CD4-positive, alpha-beta T cell treated with Interferon alpha-2 for 1 hour (primary cell): ENCODE measurements at places on chromosomes 12 and 14.

DNA sequence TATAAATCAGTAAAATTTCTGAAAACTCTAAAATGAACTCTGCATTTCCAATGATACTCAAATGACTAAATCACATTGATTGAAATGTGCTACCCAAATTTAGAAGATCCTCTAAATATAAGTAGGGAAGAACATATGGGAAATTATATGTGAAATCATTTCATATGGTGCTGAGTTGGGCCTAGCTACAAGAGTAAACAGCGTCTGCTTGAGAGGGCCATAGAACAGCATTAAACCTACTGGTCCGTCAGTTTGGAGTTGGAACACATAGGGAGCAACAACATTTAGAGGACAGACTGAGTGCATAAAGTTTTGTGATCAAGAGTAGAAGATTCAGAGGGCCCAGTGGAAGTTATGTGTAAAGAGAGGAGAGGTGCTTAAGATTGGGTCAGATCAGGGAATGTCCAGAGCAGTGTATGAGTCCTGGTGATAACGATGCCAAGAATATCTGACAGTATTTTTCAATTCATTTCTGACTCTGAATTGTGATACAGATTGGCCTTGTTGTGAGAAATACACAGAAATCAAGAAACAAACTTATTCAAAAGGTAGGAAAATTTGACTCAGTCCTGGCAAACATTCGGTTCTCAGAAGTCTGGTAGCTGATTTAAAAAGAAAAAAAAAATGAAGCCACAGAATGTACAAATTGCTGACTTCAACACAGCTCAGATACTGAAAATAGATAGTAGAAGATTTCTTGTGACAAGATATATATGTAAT, 362.2 kb downstream of the CCDC91 start:
- no peak for DNase-seq

- no peak for DNase-seq
Observed at GRCh38 chr12:113359939-113360748, 1.8 kb downstream of the PLBD2 start.

DNA sequence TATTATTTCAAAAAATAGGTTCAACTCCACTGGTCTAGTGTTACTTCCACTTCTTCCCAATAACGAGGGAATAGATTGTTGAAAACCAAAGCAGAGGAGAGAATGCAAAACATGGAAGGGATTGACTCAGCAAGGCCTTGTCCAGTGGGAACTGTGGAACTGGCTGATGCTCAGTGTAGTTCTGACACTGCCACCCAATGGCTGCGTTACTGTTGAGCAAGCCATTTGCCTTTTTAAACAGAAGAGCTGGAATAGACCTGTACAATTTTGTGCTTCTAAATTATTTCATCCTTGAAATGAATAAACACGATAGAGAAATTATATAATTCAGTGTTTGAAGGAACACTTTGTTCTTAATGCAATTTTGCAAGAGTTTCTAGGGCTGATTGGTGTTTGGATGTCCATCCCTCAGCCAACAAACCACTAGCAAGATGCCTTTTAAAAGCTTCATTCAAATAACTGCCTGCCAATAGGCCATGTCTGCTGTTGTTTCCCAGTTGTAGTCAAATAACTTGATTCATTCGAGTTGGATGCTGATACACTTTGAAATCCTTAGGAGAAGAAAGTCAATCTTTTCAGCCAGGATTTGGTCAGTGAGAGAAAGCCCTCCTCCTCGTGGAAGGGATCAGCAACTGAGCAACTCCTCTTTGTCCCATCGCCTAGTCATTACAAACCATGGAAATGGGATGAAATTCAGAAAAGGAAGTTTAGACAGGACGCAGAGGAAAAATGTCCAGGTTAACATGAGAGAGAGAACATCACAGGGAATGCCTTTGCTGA, 7.3 kb upstream of the MGP start:
- DNase-seq, result no peak

GRCh38 chr14:20597108-20597507, 5.9 kb upstream of the RNASE12 start:
- no peak for DNase-seq

GRCh38 chr12:630656-631632, 32.3 kb downstream of the NINJ2 start:
- DNase-seq, result peak; percentile 9

GRCh38 chr12:8455271-8455670, 491 bp upstream of the CLEC6A start:
- DNase-seq, result no peak

GRCh38 chr12:49798248-49798647, 30.0 kb downstream of the NCKAP5L start:
- no peak for DNase-seq

- DNase-seq, result peak; percentile 67
Observed at GRCh38 chr14:74905595-74906142, 17.4 kb downstream of the RPS6KL1 start.

DNA sequence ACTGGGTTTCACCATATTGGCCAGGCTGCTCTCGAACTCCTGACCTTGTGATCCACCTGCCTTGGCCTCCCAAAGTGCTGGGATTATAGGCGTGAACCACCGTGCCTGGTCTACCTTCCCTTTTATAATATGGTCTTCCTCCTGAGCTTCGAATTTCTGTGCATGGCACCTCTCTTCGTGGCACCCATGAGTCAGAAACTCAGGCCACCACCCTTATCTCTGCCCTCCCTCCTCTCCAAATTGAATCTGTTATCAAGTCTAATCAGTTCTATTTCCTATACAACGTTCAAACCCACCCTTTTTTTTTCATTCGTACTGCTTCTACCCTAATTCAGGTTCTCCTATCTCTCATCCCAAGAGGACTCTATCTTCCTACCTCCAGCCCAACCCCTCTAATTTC, 5.0 kb upstream of the TINF2 start:
- no peak for DNase-seq

- no peak for DNase-seq
Observed at GRCh38 chr12:65055859-65056258, 65.2 kb downstream of the WIF1 start.

DNA sequence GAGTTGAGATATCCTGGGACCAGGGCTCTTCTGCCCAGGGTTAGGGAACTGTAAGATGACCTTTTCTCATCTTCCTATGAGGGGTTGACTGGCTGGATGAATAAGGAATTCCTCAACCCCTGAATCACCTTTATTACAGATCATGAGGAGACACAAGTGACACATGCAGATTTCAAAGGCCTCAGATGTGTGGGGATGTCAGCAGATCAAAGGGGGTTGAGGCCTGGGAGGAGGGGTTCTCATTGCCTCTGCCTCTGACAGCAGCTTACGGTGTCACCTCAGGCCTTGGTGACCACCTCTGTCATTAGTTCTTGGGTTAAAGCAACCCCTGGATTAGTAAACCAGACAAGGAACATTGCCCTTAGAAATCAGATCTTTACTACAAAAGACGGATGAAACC, 2.1 kb upstream of the KRT72 start:
- DNase-seq, result peak; percentile 33

DNA sequence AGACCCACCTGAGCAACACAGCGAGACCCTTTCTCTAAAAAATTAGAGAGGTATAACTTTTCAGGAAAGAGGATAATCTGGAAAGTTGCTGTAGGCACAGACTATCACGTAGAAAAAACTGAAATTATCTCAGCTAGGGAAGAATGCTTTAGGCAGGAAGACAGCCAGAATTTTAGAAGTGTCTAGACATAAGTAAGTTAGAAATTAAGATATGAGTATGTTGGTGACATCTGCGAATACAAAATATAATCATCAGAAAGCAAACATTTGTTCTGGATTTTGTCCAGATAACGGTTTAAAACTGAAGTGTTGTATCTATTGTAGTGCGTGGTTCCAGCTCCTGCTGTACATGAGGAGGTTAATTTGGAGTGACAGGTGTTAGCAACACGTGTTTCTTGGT, 123.2 kb downstream of the FBXL14 start:
- DNase-seq, result no peak

DNA sequence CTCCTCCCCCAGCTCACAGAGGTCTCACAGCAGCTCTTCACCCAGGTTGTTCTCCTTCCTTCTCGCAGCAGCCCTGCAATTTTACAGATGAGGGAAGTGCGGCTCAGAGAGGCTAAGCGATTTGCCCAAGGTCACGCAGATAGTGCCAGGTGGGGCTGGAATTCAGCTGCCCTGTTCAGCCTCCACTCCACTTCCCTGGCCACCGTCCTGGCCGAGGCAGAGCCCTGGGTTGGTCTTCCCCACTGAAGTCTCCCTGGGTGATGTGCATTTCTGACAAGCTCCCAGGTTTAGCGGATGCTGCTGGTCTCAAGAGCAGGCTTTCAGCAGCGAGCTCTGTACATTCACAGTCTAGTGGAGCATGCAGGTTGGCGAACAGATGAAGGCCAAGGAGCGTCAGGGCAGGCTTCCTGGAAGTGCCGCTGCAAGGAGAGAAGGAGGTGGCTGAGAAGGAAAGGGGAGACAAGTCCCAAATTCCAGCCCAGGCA, 28.9 kb upstream of the EML1 start:
- no peak for DNase-seq

DNA sequence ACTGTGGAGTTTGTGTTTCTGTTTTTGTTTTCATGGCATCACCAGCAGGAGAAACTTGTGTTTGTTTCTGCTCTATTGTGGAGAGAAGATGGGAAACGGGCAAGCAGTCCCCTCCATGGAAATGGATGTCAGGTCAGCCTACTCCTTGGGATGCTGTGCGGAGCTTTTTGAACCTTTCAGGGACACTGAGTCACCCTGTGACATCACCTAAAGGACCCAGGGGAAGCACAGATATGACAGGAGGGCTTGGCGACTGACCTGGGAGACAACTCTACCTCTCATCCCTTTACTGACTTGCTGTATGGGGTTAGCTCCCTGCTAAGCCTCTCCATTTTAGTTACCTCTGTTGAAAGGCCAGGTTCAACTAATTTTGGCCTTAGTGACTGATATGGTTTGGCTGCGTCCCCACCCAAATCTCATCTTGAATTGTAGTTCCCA, 706.9 kb upstream of the TMEM132C start:
- no peak for DNase-seq

GRCh38 chr12:62045211-62045610, 215.0 kb upstream of the USP15 start:
- DNase-seq, result no peak

DNA sequence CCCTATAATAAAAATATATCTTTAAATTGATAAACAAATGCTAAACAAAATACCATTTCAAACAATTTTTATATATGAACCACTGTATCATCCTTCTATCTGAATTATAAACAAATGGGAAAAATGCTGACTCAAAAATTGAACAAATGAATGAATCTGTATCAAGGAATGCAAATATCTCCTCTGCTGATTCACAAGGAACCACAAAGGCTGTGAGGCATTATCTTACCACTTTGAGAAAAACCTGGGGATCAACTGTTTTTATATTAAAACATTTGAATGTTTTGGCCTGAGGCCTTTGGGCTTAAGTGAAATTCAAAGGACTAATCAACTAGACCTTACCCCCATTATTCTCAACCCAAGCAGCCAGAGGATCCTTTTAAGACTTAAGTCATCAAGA, 86.3 kb downstream of the EML5 start:
- DNase-seq, result no peak

DNA sequence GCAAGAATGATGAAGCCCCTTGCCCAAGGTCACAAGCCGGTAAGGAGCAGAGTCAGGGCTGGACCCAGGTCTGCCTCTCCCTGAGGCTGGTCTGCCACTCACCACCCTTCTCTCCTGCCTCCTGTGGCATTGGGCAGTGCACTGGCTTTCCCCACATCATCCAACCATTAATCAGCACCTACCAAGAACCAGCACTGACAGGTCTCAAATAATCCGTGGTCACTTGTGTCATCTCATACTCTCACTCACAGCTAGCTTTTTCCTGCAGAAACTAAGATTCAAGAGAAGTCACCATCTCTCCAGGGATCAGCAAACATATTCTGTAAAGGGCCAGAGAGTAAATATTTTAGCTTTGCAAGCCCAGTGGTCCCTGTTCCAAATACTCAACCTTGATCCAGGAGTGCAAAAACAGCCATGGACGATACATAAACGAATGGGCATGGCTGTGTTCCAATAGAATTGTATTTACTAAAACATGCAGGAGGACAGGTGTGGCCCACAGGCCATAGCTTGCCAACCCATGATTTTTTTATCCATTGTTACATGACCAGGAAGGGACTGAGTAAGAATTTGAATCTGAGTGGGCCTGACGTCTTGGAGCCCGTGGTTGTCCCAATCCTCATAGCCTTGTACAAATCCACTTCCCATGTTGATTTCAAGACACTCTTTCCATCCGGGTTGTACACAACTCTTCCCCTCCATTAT, 374.2 kb downstream of the BCL11B start:
- DNase-seq, result no peak
